Uterus (tissue), 4 donors: ENCODE measurements at places on chromosomes 4 and X. TPM values are rescaled to one million over a fixed set of nuclear protein-coding genes. Genes with fewer than 3 reads are reported as not detected.

DNA sequence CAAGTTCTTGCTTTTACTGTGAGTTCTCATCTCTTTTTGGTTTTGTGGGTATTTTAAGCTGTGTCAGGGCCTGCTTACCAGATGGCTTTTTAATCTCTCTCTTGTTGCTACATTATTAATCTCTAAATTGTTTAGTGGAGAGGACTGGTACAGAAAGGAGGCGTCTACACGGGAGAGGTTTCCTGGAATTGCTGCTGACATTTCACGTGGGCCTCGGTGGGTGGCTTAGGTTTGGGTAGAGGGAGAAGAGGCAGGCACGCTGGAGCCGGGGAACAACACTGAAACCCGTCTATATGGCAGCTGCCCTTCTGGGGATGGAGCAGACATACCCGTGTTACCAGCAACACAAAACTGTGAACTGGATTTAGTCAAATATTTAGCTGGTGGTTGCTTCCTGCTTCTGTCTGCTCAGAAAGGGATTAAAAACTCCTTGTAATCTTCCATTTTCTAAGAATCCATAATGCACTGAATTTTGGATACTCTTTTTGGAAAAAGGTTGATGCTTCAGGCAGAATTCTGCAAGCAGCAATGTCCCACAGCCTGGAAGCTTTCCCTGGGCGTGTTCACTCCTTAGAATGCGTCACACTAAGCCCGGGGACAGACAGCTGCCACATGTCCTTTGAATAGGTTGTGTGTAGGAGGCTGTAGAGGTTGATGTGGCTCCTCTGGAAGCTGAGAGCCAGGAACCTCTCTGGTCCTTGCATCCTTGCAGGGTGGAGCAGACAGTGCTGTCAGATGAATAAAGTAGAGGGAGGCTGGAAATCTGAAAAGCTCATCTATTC is 199.8 kb upstream of the GATB start:
- DNase-seq = no peak

DNA sequence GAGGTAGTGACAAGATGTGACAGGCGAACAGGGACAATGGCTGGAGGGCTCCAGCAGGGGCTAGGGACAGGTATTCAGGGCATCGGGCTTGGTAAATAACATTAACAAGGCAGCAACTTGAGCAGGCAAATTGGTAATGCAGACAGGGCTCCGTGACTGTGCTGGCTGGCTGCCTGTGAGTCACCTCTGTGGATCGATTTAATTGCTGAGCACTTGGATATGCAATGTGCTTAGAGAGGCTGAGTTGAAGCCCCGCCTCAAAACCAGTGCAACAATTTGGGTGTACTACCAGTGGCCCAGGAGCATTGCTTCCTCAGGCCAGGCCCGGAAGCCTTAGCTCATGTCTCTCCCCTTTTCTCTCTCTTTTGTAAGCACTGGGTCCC is 19.5 kb downstream of the CNGA2 start:
- peak; percentile 22 for DNase-seq

- DNase-seq = no peak
These were observed 193.5 kb downstream of the PDGFC start for GRCh38 chr4:156778093-156778492.

DNA sequence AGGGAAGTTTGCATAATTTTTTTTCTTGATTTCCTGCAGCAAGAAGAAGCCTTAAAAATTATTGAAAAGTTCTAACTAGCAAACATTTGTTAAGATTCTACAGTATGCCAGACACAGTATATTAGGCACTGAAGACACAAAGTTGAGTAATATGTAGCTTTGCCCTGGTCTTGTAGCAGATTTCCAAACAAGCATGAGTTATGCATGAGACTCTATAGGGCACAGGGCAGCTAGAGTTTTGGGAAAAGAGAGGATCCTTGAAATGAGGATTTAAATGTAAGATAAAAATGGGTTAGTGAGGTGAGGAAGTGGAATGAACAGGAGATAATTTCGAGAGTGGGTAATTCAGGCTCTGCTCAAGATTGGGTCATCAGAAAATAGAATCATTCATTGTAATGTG is 8.6 kb upstream of the GPRIN3 start:
- no peak for DNase-seq

Gene PHF8
- 52.8 TPM for total RNA-seq

Gene TACR3
- not detected for total RNA-seq
